ENCODE measurements at places on chromosomes 2 and 18.

DNA sequence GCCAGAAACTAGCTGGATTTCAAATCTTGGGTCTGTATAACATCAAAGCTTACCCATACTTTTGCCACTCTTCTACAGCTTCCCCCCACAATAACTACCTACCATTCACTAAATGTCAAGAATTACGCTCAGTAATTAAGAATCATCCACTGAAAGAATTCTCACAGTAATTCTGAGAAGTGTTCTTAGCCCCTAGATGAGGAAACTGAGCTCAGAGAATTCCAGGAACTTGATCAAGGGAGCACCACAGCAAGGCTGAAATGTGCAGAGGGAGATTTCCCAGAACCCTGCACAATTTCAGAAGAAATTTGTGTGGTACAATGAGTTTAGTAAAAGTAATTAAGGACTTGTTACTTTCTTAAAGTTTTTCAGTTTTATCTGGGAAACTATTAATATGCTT, 194.5 kb upstream of the STK17B start:
- DNase-seq: no peak

GRCh38 chr18:74897971-74898657, 300.4 kb downstream of the ZNF407 start:
- peak; percentile 33 for DNase-seq

DNA sequence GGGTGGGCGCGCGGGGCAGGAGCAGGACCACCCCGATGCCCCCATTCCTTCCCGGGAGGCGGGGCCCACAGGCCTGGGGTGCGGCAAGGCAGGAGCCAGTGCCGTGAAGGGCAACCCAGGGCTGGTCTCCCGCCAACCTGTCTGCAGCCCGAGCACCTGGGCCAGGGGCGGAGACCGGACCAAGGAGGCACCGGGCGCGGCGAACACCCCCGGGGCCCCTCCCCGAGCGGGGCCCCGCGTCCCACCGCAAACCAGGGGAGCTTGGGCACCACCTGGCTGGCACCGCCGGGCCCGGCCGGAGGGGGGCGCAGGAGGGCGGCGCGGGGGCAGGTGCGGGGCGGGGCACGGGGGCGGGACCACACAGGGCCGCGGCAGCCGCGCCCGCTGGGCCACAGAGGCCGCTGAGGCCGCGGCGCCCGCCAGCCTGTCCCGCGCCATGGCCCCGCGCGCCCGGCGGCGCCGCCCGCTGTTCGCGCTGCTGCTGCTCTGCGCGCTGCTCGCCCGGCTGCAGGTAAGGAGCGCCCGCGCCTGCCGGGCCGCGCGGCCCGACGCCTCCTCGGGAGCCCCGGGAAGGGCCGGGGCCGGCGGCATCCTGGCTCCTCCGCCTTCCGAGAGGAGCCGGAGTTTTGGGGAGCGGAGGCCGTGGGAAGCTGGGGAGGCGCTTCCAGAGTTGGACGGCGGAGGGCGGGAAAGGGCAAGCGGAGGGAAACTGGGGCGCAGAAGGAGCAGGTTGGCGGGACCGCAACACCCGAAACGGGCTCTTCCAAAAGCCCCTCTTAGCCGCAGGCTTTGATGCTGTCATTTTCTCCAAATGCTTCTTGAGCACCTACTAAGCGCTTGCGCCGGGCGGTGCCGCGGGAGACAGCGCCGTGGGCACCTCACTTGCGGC, at the start of gene TNFRSF11A:
Gene TNFRSF11A, plus strand, starts transcription at position 394 of the 889 bp plus-strand sequence. Its CDS starts 43 bp downstream, at position 437.
- no peak for DNase-seq

DNA sequence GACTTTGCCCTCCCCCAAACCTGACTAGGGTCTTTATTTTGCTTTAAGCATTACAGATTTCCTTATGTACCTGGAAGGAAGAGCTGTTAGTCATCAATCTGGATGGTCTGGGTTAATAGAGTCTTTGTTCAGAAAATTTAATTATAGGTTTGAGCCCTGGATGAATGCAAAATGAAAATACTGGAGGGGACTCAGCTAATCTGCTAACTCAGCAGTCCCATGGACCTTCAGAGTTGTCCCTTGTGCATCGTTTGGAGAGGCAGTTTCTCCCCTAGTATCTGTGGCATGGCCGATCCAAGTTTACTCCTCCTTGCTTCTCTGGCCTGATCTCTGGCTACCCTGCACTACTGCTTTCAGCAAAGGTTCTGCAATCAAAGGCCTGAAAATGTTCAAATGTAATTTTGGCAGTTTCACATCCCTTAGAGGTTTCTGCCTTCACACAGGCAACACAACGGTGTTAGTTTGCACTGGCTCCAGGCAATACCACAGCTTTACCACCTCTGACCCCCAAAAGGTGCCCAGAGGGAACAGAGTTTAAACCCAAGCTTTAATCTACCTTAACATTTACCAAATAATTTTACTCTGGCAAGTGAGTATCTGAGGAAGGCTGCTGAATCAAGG, 134.3 kb downstream of the THADA start:
- DNase-seq: no peak

DNA sequence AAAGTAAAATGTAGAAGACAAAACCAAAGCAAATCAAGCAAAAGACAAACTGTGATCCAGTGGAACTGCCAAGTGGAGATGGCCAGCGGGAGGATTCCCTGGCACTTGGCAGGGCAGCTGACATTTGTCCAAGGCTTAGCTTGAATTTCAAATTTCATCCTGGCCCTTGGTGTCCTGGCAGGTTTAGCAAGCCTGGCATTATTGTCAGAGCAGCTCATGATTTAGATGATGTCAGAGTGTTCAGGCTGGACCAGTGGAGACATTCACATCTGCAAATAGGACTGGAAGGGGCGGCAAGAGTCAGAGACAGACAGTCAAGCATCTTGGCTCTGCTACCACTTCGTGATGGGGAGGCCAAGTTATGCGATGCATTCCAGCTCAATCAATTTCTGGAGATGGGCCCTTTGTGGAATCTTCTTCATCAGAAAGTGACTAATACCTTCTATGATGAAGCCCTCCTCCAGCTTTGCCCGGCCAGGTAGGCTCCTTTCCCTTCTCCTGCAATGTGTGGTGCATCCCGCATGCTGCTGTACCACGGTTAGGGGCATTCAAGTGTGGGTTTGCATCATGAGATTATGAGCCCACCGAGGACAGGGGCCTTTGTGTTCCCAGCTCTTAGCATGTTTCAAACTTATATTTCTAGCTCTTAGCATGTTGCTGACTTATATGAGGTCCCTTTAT, 199.7 kb downstream of the ANKRD30B start:
- no peak for DNase-seq

- DNase-seq: peak; percentile 33
Observed at GRCh38 chr2:151071382-151071781, 190.3 kb downstream of the RBM43 start.

- DNase-seq: no peak
Observed at GRCh38 chr2:160434254-160434948, 59.2 kb downstream of the RBMS1 start.

GRCh38 chr18:27695503-27695902, 481.4 kb downstream of the CDH2 start:
- DNase-seq: peak; percentile 40

DNA sequence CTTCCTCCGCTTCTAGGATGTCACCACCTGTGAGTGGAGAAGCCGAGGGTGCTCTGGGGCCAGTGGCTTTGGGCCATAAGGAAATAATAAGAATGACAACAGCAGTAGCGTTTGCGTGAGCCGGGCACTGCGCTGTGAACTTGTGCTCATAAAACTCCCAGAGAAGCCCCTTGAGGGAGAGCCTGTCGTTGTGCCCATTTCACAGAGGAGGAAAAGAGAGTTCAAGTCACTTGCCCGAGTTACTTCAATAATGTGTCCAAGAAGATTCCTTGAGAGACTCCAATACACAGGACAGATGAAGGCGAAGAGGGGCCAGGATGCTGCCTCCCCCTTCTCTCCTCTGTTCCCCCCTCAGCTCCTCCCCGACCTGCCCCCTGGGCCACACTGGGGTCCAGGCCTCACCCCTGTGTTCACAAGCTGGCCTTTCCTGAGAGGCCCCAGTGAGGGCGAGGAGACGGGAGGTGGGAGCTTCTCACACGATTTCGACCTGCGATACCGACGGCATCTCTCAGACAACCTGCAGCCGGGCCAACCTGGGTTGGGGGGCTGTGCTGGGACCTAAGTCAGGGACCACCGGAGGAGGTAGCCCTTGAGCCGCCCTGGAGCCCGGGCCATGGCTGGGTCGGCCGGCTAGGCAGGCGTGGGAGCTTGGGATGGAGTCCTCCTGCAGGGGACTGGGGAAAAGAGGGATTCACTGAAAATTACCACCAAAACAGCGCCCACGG, 53.5 kb upstream of the UBE2F start:
- no peak for DNase-seq

DNA sequence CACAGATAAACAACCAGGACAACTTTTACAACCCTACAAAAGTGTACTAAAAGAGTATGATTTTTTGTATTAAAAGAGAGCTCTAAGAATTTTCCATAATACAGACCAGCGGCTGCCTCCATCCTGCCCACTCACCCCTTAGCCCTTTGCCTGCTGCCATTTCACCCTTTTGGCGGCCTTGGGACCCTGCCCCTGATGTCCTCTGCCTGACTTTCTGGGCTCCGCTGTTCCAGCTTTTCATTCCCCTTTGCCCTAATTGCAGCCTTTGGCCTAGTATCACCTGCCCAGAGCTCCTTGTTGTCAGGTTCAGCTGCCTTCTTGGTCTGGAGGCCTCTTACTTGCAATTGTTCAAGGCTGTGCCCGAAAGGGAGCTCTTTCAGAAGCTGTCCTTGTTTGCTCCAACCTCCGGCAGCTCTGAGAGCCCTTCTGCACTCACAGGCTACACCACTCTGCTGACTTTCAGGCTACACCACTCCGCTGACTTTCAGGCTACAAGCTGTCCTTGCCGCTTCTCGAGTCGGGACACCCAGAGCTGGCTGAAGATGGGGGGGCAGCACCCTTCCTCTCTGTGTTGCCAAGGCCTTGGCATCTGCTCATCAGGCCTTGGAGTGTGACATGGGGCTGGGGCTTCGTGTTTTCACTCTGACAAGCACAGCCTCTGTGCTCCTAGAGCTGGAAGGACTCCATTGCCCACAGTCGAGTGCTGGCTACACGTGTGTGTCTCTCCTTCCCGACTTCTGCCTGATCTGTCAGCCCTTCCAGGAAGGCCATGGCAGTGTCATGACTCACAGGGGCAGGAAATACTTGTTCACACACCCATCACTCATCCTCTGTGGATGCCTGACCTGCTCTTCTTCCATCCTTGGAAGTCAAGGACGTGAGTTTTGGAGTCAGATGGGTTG, 43.1 kb upstream of the HDAC4 start:
- DNase-seq: peak; percentile 67

DNA sequence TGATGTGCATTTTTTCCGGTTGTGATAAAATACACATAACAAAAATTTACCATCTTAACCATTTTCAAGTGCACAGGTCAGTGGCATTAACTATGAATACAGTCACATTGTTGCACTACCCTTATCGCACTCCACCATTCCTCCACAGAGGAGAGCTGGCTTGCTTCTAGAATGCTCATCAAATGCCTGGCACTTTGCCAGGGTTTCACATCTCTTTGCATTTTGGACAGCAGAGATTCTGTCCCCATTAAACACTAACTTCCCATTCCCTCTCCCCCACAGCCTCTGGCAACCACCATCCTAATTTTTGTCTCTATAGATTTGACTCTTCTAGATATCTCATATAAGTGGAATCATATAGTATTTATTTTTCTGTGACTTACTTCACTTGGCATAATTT, 165.0 kb downstream of the ASB1 start:
- DNase-seq: no peak

GRCh38 chr2:108220942-108221541, 18.7 kb upstream of the SULT1C3 start:
- no peak for DNase-seq

- DNase-seq: peak; percentile 67
Observed at GRCh38 chr2:207166349-207167098, 776 bp upstream of the KLF7 start.

GRCh38 chr2:223768179-223768578, 69.2 kb downstream of the AP1S3 start:
- no peak for DNase-seq

DNA sequence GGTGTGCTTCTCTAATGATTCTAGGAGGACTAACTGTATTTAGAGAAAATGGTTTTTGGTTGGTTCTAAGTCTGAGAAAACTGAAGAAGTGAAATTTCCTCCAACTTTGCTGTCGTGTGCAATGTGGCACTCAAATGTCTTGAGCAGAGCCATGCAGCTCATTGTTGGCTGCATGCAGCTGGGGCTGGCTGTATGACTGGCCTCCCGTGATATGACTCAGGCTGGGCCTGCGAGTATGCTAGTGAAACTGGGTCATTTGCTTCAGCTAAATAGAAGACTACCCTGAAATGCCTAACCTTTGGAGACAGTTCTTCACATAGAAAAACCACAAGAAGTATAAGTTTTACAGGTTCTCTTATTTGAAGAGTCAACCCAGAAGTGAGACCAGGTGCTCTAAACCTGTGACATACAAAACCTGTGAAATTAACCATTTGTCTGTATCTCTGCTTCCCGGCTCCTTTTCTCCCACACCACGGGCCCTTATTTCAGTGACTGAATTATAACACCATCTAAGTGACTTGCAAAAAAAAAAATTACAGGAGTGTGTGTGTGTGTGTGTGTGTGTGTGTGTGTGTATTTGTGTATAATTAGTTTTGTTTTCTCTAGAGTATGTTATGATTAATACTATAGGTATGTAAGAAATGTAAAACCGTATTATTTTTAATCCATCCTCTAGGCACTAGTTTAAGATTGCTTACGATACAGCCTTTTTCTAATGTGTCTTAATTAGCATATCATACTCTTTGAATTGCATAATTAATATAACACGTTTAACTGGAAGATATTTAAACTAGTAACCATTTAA, 15.9 kb downstream of the POLI start:
- DNase-seq: peak; percentile 67

DNA sequence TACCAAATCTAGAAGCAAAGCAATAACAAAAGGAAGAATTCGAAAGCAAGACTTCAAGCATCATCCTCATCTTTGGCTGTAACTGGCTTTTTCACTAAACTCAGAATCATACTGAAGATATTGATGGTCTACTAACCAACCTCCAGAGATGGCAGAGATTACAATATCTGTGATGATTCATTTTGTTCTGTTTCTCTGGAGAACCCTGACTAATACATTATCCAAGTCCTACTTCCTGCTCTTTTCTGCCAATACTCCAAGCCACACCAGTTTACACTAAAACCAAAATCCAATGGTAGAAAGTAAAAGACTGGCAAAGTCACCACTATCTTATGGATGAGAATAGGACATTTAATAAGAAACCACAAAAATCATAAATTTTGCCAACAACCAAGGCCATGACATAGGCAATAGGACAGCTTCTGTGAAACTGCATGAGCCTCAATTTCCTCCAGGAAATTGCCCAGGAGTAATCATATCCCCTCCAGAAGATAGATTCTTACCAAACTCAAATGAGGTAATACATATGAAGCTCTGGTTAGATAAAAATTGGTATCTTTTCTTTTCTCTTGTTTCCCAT, 159.8 kb downstream of the METTL4 start:
- DNase-seq: peak; percentile 86

- no peak for DNase-seq
Observed at GRCh38 chr18:10081492-10081891, 167.7 kb downstream of the VAPA start.

GRCh38 chr2:20224716-20225293, at the start of gene SDC1:
TSS of gene SDC1 (minus strand) at chr2:20225130. CDS start at chr2:20224867, 263 bp downstream.
- DNase-seq: peak; percentile 41

All from astrocyte (in vitro differentiated cells and primary cell).